ENCODE measurements at places on chromosomes 11 and 22.

DNA sequence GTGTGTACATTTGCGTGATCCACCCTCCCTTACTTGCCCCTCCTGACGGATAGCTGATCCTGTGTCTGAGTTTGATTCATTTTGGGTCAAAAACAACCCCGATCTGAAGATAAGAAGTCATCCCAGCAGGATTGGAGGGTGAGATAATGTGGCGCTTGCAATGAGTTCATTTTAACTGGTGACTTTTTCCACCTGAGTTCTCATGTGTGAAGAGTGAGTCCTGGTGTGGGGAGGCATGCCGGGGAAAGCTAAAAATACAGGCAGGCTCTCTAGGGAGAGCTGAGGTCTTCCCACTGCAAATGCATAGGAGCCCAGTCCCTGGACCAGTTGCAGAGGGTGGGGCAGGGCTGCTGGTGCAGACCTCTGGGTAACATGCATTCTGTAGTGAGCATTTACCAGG is 35.7 kb upstream of the ELF5 start:
- DNase-seq: no peak

DNA sequence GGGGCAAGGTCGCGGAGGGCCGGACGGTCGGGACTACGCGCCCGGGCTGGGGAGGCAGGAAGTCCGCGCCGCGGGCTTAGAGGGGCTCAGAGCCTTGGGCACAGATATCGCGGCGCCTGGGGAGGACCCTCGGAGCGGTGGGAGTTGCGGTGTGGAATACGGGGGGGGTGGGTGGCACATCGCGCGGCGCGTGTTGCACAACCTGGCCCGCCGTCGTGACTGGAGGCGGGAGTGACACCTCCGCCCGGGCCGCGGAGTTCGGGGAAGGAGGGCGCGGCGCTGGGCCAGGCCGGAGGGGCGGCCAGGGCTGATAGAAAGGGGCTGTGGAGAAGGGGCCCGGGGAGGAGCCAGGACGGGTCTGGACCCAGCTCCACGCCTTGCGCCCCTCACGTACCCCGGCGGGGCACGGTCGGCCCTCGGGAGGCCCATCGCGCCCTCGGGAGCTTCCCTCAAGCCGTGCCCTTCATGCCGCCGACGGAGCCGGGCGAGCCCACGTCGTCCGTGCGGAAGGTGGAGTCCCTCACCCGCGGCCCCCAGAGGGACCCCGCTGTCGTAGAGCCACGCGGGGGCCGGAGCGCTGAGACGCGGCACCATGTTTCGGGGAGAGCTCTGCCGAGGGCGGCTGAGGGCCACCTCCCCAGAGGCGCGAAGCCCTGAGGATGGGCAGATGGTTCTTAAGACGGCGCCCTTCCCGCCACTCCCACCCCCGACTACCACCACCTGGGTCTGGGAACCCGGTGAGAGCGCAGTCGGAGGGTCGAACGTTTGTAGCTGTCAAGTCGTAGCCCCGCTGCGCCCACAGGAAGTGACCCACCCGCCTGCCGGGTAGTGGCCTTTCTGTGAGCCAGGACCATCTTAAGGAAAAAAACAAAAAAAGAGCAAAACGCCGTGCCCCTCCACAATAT is 729 bp downstream of the IL17RA start:
- DNase-seq: peak; percentile 48

GRCh38 chr22:38240734-38241252 is 32.0 kb downstream of the TMEM184B start:
- peak; percentile 67 for DNase-seq

DNA sequence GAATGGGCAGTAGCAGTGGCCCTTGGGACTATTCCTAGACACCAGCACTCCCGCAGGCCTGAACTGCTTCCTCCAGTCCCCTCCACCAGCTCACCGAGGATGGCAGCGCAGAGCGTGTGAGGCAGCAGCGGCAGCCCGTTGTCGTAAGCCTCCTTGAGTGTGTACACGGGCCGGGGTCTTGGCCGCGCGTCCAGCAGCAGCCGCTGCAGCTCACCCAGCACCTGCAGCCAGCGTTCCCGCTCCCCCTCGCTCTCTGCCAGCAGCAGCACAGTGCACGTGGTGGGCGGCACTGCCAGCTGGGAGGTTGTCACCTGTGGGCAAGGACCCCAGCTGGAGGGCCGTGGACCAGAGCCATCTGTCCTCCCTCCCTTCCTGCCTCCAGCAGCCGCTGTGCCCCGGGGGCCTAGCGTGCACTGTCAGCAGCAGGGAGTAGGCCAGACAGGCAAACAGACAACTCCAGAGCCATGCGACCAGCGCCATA is 13.0 kb downstream of the CDC42BPG start:
- DNase-seq: no peak

- no peak for DNase-seq
Observed at GRCh38 chr11:113694390-113694789, 11.7 kb downstream of the TMPRSS5 start.

- no peak for DNase-seq
Observed at GRCh38 chr22:41347066-41347859, 34.5 kb upstream of the TEF start.

DNA sequence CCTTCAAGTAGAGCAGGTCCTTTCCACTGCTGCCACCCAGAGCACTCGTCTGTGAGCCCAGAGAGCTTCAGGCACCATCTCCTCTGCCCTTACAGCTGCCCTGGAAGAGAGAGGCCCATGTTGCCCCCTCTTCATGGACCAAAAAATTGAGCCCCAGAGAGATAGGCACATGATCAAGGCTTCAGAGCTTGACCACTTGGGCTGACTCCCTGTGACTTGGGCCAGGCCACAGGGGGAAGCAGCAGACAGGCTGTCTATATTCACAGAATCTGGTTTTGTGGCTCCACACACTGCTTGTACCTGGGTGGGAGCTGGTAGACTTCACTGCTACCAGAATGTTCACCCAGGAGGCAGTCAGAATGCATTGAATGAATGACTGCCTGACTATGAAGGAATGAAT is 58.2 kb downstream of the SMIM38 start:
- DNase-seq: no peak

DNA sequence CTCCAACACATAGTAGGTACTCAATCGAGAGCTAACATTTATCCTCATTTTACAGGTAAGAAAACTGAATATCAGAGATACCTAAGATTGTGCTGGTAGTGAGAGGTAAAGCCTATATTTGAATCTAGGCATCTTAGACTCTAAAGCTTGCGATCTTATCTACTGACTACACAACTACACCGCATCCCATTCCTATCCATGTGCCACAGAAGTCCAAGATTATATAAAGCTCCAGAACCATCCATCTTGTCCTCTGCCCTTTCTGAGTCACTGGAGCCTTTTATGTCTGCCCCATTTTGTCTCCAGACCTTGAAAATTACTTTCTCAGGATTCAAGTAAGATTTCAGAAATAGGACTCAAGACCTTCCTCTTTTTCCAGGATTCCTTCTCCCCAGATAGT is 84.4 kb downstream of the OR5AK2 start:
- DNase-seq: no peak

GRCh38 chr11:64650923-64651523 is 60.0 kb downstream of the SLC22A12 start:
- no peak for DNase-seq

- DNase-seq: no peak
Observed at GRCh38 chr22:38449776-38450175, 5.2 kb downstream of the KCNJ4 start.

GRCh38 chr11:127074151-127074761 is 73.7 kb upstream of the KIRREL3 start:
- peak; percentile 37 for DNase-seq

GRCh38 chr11:117669616-117670015 is 127.4 kb downstream of the DSCAML1 start:
- DNase-seq: no peak

DNA sequence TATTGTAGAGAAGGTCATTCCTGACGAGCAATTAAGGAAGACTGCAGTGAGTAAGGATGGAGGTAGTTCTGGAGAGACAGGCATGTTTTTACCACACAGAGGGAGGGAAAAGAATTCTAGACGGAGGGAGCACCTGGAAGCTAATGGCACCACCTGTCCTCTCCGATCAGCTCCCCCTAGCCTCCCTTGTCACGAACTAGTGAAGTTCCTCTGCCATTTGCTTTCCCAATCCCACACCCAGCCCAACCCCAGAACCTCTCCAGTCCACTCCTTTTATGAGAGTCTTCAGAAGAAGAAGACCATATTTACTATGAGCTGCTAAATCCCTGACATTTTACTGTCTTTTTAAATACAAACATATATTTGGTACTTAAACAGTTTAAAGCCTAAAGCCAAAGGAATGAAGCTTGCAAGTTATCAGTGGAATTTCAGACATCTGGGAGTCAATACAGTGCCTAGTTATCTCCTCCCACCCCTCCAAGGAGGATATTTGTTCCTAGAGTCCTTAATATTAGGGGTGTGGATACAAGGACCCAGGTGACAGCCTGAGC is 46.1 kb upstream of the HSPA8 start:
- DNase-seq: no peak

DNA sequence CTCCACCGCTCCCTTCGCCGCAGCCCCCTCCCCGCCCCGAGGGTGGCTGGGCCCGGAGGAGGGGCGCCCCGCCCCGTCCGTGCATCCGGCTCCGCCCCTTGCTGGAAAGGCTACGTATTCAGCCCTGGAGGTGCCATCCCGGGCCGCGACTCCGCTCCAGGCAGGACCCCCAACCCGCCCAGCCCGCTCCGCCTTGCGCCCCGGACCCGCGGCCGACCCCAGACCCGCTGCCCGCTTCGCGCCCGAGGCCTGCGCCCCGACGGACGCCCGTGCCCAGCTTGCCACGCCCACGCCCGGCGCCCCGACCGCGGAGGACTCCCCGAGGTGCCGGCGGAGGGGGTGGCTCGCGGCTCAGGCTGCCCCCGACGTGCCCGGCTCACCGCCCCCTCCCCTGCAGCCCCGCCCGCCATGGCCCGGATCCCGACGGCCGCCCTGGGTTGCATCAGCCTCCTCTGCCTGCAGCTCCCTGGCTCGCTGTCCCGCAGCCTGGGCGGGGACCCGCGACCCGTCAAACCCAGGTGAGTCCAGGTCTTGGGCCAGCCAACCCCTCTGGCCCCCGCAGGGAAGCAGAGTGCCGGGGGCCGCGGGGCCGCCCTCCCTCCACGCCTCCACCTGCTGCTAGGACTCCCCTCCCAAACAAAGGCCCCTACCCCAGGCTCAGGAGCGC is at the start of gene ADM2:
ADM2 (plus strand) TSS at position 104 of the 667 bp plus-strand sequence; CDS start at position 409, 305 bp downstream.
- peak; percentile 67 for DNase-seq

GRCh38 chr11:108340973-108341372 is 118.1 kb downstream of the ATM start:
- no peak for DNase-seq

- DNase-seq: no peak
Observed at GRCh38 chr11:43644621-43645299, 35.8 kb upstream of the HSD17B12 start.

GRCh38 chr11:83554876-83555275 is 268.7 kb upstream of the CCDC90B start:
- no peak for DNase-seq

DNA sequence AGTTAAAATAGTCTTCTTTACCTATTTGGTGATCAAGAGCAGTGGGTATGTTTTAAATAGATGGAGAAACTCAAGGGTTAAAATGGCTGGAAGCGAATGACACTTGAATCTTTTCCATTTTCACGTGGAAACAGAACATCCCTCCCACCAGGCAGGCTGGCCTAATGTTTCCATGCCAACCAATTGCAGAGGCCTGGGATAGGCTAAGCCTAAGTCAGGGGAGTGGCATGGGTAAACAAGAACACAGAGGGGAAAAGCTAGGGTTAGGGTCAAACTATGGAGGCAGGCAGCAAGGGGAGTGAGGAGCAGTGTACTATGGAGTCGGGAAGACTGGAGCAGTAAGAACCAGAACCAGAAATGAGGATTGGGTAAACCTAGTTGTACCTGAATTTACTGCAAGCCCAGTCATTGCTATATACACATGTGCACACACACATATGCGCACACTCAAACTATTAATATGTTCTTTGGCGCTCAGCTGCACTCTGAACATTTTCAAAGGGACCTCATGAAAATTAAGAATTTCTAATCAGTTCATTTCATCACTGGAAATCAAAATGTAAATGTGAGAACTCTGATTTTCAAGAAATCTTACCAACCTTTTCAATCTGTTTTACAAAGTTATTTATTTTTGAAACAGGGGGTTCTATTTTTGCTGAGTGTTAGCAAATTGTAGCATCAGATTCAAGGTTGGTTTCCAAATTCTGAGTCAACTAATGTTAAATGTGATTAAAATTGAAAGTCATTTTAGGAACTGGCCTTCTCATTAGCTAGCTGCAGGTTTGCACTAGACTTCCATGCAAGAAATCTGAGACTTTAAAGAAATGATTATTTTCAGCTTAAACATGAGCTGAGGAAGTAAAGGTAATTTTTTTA is 327.0 kb upstream of the CCDC90B start:
- DNase-seq: no peak

- peak; percentile 31 for DNase-seq
Observed at GRCh38 chr11:132028380-132029240, 658.2 kb downstream of the NTM start.

GRCh38 chr11:16587670-16588069 is 150.8 kb upstream of the C11orf58 start:
- no peak for DNase-seq

GRCh38 chr11:125163431-125164063 is 1.0 kb upstream of the PKNOX2 start:
- no peak for DNase-seq

DNA sequence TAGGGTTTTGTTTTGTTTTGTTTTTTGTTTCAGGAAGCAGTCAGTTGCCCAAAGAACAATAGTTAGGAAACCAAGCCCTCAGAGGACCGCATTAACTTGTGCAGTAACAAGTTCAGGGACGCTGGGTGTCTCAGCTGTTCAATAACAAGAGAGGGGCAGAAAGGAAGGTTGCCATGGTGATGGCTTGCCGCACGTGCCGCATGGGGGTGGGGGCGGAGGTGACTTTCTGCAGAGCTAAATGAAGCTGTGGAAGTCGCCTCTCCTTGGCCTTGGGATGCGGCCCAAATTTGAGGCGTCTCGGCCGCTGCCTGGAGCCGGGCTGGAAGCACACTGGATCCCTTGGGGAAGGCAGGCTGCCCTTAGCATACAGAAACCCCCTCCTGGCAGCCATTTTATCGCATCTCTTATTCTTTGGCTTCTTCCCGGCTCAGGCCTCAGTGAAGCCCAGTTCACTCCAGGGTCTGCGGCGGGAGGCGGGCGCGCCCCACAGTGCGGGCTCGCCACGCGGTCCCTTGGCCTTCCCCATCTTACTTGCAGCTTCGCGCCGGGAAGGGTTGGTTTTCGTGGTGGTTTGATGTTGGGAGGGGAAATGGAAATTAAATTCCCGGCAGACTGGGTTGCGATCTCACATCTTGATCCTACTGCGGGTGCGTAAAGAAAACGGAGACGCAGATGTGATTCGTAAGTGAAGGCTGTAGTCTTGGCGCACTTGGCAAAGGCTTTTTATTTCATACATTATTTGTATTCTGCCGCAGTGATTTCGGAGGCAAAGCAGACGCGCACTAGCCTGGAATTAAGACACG is 94.3 kb downstream of the SLC17A6 start:
- no peak for DNase-seq

DNA sequence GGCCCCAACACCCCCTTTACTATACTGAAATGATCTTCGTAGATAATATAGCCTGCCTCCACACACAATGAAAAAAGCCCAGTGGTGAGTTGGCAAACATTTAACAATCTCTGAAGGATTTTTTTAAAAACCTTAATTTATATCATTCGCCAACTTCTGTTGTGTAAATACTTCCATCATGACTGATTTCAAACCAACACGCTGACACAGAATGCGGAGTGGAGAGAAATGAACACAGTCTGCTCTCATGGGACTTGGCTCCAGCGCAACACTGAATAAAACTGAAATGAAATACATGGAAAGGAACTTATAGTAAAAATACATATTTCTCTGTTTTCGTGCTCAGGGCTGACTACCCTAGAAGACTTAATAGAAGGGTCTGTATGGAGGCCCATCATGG is 61.3 kb upstream of the WNT11 start:
- no peak for DNase-seq

All from colonic mucosa (tissue), 4 donors.